ENCODE measurements at places on chromosomes 2 and 18. TPM values are rescaled to one million over a fixed set of nuclear protein-coding genes. Genes with fewer than 3 reads are reported as not detected.

The CENPA gene
- total RNA-seq, result 5.3 TPM

The ZNF385B gene
- total RNA-seq, result 3.6 TPM

The RESP18 gene
- not detected for total RNA-seq

The UGT1A6 gene
- total RNA-seq, result 3.4 TPM

The NYAP2 gene
- 0.12 TPM for total RNA-seq

The PCGF1 gene
- 8.9 TPM for total RNA-seq

The GPR35 gene
- 2.5 TPM for total RNA-seq

The DSG4 gene
- total RNA-seq, result not detected

The NAT8 gene
- 12.0 TPM for total RNA-seq

The STEAP3 gene
- total RNA-seq, result 9.1 TPM

The RTP5 gene
- total RNA-seq, result not detected
